Karpas-422 (cell line): ENCODE measurements at places on chromosomes 7 and 10. TPM values are rescaled to one million over a fixed set of nuclear protein-coding genes. Genes with fewer than 3 reads are reported as not detected.

DNA sequence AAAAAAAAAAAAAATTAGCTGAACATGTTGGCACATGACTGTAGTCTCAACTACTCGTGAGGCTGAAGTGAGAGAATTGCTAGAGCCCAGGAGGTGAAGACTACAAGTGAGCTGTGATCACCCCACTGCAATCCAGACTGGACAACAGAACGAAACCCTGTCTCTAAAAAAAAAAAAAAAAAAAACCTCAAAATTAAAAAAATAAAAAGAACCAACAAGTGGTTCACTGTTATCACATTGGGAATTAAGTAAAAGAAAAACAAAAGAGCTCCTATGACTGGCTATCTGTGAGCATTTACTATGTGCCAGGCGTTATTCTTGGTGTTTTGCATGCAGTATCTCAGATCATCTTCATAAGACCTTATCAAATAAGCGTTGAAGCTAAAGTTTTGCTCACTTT, 66.0 kb downstream of the ANLN start:
- no peak for DNase-seq

DNA sequence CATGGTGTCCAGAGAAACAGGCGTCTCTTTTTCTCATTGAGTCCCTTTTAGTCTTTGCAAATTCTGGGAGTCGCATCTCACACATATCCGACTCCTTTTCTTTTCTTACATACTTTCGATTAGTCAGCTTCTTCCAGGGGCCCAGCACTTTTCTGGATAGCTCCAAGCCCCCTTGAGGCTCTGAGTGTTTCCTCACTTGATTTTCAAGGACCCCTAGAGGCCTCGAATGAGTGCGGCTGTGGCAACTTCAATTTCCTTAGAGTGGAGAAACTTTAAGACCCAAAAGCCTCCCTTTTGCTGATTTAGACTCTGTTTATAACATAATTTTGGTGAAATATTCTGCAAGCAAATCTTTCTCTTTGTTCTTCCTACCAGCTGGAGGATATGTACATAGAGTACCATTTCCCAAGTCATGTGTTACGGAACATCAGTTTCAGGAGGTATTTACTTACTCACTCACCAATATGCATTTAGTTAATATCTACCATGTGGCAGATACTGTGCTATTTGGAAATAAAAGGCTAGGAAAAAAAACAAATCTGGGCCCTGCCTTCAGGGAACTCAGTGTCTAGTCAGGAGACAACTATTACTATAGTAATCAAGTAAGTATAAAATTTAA, 555.2 kb downstream of the REEP3 start:
- no peak for DNase-seq

DNA sequence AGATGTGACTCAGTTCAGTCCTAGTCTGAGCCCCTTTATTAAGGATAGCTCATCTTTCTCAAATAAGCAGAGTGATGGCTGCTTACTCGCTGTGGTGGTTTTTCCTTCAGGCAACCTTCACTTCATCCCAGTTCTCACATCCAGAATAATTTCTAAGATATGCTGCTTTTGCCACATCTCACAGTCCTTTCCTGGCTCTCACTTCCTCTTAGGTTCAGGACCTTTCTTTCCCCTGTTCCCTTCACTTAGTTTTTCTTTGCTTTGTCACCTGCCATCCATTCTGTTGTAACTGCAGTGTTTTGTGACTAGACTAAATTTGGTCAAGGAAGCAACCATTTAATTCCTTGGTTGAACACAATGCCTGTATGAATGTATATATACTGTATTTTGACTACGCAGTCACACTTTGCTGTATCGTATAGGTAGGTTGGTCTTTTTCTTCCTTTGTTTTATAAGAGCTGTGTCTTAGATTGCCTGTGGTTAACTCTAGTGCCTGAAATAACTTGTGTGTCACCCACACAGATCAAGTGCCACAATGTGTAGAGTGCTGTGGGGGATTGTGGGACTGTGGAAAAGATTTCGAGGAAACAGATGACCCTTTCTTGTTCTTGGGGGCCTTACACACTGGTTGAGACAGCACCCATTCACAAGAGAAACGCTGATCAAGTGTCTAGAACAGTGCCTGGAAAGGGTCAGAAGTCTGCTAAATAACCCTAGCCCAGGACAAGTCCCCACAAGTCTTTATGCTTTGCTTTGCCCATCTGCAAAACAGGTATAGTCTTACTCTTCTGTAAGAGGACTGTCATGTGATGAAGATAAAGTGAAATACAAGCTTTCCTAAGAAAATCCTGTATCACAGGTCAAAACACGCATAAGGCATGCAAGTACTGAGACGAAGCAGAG, 2.6 kb downstream of the ZNF655 start:
- DNase-seq: no peak

GRCh38 chr10:123287594-123288247, 133.5 kb downstream of the BUB3 start:
- DNase-seq: no peak

- no peak for DNase-seq
Measured at GRCh38 chr10:19164461-19164860, 115.9 kb downstream of the MALRD1 start.

DNA sequence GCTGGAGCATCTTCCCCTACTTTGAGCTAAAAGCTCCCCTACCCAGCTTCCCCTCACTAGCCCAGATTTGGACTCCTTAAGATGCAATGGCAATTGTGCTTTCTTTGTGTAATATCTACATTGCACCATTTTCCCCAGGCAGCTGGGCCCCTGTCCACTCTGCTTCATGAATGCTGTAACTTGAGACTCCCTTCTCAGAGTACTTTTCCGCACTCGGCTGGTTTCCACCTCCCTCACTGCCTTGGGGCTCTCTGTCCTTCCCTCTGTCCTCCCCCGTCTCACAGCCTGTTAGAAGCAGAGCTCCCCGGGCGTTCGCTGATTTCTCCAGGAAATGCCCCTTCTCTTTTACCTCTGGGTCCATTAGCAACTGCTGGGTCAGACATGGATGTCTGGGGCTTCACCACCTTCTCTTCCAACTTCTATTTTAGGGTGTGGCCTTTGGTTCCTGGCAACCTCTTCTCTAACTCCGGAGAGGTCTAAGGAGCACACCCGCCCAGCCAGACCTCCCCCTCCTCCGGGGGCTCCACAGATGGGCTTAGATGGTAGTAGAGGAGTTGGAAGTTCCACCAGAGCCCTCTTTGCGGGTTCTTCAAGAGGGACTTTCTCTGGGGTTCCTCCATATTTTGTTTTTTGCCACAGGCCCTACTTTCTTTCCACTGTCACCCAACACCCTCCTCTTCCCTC, 2.9 kb upstream of the TMEM72 start:
- no peak for DNase-seq

GRCh38 chr7:108331971-108332370, 124.3 kb downstream of the NRCAM start:
- DNase-seq: no peak

DNA sequence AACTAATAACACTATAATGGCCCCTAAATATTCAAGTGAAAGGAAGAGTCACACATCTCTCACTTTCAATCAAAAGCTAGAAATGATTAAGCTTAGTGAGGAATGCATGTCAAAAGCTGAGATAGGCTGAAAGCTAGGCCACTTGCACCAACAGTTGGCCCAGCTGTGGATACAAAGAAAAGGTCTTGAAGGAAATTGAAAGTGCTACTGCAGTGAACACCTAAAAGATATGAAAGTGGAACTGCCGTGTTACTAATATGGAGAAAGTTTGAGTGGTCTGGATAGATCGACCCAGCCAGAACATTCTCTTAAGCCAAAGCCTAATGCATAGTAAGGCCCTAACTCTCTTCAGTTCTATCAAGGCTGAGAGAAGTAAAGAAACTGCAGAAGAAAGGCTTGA, 12.1 kb upstream of the SNX13 start:
- no peak for DNase-seq

GRCh38 chr7:105065104-105065503, 51.1 kb downstream of the KMT2E start:
- DNase-seq: no peak

- DNase-seq: no peak
Measured at GRCh38 chr10:3714531-3714930, 70.5 kb downstream of the KLF6 start.

- peak; percentile 44 for DNase-seq
Measured at GRCh38 chr10:123272171-123272570, 118.0 kb downstream of the BUB3 start.

GRCh38 chr10:35577926-35578617, 27.1 kb upstream of the GJD4 start:
- no peak for DNase-seq

GRCh38 chr10:75011221-75011620, 100.2 kb upstream of the SAMD8 start:
- DNase-seq: no peak

DNA sequence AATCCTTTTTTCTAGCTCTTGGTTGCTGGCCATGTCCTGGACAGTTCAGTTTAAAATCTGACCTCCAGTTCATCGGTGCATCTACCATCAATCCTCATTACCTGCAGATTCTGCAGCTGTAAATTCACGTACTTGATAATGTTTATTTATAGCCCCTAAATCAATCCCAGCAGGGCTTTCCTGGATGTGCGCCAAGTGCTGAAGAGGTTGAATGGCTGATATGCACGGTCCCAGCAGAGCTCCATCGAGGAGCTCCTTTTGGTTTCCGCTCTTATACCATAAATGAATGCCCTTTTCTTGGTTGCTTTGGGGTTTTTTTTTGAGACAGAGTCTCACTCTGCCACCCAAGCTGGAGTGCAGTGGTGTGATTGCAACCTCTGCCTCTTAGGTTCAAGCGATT, 91.2 kb upstream of the CCZ1B start:
- DNase-seq: no peak

- no peak for DNase-seq
Measured at GRCh38 chr7:19114551-19114855, 2.9 kb downstream of the TWIST1 start.

DNA sequence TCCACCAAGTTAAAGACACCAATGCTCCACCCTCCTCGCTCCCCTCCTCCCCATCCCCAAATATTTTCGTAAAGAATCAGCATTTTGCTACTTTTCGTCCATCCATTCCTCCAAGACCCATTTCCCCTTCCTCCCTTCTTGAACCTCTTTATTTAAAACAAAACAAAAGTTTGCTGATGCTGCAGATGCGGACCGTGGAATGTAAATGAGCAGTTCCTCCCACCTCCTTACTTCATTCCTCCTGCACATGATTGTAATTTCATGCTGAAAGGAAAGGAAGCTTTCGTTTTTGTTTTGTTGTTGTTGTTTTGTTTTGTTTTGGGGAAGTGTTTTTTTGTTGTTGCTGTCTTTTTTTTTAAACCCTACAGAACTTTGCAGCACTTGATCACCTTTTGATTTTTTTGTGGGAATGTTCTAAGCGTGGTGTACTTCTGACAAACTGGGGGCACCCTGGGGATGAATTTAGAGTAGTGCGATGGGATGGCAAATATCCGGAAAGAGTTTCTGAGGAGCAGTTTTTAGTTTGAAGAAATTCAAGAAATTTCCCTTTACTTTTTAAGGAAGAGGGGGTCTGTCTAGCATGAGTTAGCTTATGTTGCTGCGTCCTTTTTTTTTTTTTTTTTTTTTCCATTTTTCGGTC, 177.3 kb downstream of the TCF7L2 start:
- no peak for DNase-seq

GRCh38 chr10:35212856-35213255, 86.2 kb downstream of the CREM start:
- no peak for DNase-seq

DNA sequence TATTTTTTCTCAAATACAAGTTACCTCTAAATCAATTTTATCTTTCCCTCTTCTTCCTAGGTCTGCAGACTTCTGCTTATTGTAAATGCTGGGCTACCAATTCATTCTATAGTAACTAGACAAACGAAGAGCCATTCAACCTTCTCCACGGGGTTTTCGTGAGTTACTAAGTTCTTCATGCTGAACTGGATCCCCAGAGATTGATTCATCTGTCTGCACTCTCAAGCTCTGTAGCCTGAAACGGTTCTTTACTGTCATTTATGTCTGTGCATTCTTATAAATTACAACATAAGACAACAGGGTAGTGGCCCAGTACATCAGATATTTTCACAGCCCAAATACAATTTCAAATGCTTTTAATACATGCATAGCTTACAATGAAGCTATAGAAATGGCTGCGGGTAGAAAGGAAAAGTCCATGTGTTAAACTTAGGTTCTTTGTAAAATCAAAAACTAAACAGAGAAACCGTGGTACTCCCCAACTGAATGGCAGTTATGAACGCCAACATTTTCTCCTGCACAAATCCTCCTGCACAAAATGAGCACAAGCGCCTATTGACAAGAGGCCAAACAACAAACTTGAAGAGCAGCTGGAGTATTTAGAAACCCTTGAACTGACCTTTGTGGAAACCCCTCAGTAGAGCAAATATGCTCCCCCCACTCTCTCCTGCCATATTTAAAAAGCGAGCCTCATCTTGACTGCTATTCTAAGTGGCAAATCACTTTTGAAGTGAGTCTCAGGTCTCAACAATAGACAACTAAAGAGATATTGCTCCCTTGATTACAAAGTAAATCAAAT, 20.7 kb downstream of the LAMB1 start:
- no peak for DNase-seq

Gene PALS2
- total RNA-seq: 6.3 and 6.9 TPM in 2 replicates

Gene CPVL
- total RNA-seq: not detected in 2 replicates

Gene EPHA1
- not detected in 2 replicates for total RNA-seq

Gene LIPK
- not detected in 2 replicates for total RNA-seq

Gene PDZD7
- 2.6 and 3.0 TPM in 2 replicates for total RNA-seq
